Stimulated activated naive CD8-positive, alpha-beta T cell treated with anti-CD3 and anti-CD28 coated beads, Interleukin-15, Interleukin-2, amounts not matched to agents 100 U/mL and 50 U/mL, for 24 hours (primary cell): ENCODE measurements at places on chromosomes 1 and 21.

GRCh38 chr1:247576514-247576913 is 11.6 kb upstream of the OR2G2 start:
- no peak for DNase-seq

- peak; percentile 88 for DNase-seq
These were observed at the start of gene COX20 for GRCh38 chr1:244835276-244836134. COX20 (plus strand) TSS chr1:244835658; CDS start chr1:244835715, 57 bp downstream.

GRCh38 chr1:145884675-145885074 is 991 bp downstream of the ANKRD35 start:
- no peak for DNase-seq

GRCh38 chr1:2457444-2457843 is 18.6 kb upstream of the PLCH2 start:
- DNase-seq, result no peak

GRCh38 chr1:208433971-208434370 is 189.8 kb upstream of the PLXNA2 start:
- DNase-seq, result no peak

DNA sequence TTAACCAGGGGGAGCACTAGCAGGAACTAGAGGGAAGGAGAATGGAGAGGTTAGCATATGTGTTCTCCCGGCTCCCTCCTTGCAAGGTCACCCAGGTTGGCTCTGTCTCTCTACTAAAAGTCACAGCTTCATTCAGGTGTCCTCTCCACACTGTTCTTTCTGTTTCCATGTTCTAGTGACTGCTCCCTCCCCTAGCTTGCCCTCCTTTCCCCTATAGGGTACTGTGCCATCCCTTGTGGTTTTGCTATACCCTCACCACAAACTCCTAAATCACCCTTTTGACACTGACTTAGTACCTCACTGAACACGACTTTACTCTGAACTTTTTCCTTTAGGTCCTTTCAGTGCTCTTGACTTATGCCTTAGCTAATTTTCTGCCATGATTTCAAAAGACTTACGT is 389.3 kb downstream of the ST6GALNAC3 start:
- no peak for DNase-seq

DNA sequence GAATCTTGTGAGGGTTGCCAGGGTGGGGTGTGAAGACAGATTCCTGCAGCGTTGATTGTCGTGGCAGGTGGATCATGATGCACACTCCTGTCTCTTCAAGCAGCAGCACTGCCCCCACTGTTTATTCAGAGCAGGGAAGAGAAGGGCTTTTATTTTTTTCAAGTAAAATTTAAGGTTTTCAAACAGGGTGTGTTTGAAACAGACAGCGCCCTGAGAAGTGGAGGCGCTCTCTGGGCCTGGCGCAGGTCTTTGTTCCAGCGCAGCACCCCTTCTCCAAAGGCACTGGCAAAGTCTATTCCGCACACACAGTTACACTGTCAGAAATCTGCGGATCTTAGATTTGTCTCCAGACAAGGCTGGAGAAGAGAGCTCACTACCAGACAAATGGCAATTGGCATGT is 7.0 kb downstream of the C1orf53 start:
- no peak for DNase-seq

- no peak for DNase-seq
These were observed 166.8 kb downstream of the ZNF281 start for GRCh38 chr1:200243042-200243437.

DNA sequence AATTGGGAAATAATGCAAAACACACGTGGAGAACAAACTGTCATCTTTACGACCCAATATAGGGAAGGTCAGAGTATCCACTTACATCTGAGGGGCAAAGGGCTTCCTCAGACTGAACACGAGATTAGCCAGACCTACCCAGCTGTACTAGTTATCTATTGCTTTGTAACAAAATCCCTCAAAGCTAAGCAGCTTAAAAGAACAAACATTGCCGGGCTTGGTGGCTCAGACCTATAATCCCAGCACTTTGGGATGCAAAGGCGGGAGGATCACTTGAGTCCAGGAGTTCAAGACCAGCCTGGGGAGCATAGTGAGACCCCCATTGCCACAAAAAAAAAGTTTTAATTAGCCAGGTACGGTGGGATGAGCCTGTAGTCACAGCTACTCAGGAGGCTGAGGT is 262.8 kb downstream of the LTN1 start:
- DNase-seq, result no peak

DNA sequence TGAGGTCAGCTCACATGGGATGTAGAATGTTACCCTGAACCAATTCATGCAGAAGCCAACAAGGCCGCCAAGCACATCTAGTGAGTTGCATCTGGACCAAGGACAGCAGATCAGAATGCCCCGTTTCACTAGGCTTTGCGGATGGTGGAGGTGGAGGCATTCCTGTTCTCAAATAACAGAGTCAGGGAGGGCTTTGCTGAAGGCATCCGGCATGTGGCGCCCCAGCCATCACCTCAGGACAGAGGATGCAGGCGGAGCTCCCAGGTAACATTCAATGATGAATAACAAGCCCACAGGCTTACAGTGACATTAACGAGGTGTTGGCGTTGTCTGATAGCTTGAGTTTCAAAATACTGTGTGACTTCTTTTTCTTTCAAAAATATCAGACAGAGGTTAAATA is 476.2 kb downstream of the CAMTA1 start:
- DNase-seq, result no peak

DNA sequence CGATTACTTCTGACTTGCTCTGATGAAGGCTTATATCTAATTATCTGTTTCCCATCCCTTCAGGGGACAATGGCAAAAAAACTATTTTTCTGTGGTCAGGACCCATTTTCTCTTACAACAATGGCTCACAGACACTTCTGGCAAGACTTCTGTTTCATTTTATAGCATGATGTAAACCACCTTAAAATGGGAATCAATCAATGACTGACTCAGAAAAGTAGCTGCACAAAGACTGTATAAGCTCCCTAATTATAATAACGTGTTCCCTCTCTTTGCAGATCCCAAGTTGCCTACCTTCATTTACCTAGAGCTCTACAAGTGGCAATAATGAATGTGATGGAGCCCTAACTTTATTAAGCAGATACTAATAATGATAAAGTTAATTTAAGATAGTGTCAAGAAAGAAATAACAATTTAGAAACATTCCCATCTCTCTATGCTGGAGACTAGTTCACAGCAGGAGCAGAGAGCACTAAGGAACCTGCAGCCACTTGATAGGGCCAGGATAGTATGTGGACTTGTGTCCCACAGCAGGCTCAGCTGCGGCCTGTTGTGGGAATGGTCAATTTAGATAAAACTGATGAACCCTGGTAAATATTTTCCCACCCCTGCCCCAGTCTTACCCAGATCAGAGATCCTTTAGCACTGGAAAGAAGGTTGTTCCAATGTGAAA is 538 bp downstream of the GBP2 start:
- DNase-seq, result no peak
